ENCODE measurements at places on chromosomes 6 and 20.

- no peak for DNase-seq
These were observed 20.9 kb upstream of the ILRUN start for GRCh38 chr6:34717466-34717865.

DNA sequence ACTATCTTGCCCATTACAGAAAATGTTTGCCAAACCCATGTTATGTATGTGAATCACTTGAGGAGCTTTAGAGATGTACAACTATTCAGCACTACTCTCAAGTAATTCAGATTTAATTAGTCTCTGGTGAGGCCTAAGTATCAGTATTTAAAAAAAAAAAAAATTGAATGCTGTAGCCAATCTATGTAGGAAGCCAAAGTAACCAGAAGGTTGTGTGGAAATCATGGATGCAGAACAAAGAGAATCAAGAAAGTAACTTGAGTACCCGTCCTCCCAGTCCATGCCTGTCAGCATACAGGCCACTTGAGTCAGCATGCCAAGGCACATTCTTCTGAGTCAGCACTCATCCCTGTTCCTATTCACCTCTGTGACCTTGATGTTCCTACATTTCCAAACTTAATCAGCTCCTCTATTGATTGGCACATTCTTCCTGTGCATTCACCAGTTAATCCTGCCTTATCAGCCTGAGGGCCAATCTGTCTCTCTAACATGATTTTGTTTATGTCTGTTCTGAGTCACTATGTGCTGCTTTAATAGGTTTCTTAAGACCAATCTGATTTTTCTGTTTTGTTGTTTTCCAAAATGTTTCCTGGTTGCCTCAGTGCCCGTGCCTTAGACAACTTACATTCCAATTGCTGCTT, 165.6 kb downstream of the KCNQ5 start:
- no peak for DNase-seq

GRCh38 chr6:112332274-112332673, 14.9 kb upstream of the RFPL4B start:
- DNase-seq, result no peak

GRCh38 chr20:38751360-38751976, 3.2 kb downstream of the ACTR5 start:
- no peak for DNase-seq

DNA sequence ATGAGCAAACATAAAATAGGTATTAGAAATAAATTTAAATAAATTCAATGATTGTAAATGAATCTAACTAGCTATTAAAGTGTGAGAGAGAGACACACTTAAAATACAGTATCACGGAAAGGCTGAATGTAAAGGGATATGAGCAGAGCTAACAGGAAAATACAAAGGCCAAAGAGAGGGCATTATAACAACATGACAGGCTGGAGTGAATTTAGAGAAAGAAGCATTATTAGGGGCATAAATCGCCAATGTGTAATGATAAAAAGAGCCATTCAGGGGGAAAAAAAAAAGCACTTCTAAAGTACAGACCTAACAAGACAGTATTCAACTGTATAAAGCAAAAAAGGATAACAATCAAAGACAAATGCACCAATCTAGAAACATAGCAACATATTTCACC, 28.1 kb downstream of the DACT2 start:
- DNase-seq, result no peak

DNA sequence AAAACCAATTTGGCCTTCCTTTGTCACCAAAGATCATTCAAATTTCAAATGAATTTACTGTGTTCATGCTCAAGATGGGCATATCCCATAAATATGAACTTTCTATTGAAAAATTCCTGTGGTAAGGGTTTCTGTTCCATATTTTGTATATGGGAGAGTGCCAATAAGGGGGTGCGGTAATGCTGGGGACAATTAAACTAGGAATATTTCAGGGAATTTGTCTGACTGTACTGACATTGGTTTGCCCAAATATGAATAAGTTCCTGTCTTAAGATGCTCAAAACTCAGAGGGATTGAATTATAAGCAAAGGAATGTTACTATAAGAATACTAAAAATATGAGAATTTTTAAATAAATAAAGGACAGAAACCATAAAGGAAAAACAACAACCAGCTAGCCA, 553.0 kb upstream of the MARCKS start:
- DNase-seq, result no peak

DNA sequence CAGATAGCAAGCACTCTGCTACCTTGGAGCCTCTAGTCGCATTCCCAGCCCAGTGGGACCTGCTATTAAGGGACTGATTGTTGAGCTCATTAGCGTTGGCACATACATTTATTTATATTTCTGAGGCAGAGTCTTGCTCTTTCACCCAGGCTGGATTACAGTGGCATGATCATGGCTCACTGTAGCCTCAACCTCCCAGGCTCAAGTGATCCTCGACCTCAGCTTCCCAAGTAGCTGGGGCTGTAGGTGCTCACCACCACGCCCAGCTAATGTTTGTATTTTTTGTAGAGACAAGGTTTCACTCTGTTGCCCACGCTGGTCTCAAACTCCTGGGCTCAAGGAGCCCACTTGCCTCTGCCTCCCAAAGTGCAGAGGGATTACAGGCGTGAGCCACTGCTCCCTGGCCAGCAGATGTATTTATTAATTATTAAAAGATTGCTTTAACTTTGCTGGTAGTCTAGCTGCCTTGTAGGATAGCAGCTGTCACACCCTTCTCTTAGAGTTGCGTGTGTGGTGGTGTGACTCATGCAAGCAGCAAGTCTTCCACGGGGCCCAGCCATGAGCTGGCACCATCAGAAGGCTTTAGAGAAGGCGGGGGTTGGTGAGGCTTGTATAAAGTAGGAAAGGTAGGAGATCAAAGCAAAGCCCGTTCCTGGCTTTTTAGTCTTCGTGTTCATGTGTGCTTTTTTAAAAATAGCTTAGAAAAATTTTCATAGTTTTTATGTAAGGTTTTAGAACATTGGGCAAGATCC, 16.5 kb downstream of the ACTR5 start:
- DNase-seq, result no peak

DNA sequence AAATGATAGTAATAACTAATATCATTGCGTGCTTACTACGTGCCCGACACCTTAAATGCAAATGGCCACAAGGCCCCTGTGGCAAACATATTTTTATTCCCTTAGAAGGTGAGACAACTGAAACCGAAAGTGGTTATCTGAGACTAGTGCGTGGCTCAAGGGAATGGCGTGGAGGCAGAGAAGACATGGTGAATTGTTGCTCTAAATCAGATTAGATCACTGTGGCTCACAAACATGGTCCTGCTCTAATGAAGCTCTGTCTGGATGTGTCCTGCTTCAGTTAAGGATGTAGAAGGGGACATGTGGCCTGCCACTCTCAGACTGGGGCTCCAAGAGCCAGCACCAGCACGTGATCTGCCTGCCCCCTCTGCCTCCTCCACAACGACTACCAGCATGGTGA, 124.2 kb upstream of the GMDS start:
- no peak for DNase-seq

DNA sequence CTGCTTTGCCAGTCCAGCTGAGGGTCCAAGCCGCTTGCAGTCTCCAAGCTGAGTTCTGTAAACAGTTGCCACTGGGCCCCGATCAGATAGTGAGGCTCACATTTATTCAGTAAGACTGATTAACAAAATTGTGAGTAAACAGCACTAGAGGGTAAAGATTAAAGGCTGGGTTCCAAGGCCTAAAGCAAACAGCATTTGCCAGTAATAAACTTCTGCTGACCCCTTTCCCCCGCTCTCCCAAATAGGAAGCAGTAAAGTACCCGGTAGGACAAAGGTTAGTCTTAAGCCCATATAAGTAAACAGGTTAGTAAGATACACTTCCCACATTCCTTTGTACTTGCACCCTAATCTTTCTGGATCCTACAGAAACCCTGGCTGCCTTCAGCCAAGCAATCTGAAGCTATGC, 181.8 kb downstream of the MEI4 start:
- DNase-seq, result no peak

GRCh38 chr6:98657764-98658163, 176.6 kb upstream of the POU3F2 start:
- DNase-seq, result no peak

DNA sequence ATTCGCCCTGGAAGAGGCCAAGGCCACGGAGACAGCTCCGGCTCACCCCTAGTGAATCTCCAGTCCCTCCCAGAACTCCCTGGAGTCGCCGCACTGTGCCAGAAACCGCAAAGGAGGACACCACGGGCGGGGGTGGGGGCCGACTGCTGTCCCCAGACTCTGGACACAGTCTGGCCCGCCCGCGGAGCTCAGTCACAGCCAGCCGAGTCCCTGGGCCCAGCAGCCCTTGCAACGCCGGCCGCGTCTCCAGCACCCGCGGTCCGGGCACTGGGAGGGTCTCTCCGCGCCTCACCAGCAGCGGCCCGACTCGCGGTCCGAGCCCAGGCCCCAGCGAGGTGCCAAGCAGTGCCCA, 518 bp downstream of the PEX6 start:
- DNase-seq, result no peak

- DNase-seq, result no peak
These were observed 49.8 kb downstream of the HNF4A start for GRCh38 chr20:44405257-44405656.

DNA sequence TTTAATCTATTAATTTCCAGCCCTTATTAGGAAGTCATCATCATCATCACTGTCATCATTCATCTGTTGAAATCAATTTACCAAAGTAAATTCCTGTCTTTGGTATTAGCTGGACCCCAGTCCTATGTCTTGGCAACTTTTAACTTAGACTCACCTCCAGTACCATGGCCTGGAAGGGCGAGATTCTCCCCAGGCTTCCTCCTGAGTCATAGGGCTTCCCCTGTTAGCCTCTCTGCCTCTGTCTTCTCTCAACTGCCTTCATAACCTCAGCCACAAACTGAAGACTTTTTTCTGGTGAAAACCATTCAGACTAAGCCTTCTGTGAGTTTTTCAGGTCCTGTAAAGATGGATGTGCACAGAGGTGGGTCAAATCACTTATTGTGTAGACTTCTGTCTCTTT, 95.0 kb downstream of the NKAIN2 start:
- DNase-seq, result no peak

- DNase-seq, result no peak
These were observed 168.5 kb upstream of the ATXN1 start for GRCh38 chr6:16929809-16930208.

- no peak for DNase-seq
These were observed 662.8 kb downstream of the TBC1D32 start for GRCh38 chr6:120671519-120671918.

GRCh38 chr6:150723857-150724256, 124.2 kb downstream of the PLEKHG1 start:
- no peak for DNase-seq

DNA sequence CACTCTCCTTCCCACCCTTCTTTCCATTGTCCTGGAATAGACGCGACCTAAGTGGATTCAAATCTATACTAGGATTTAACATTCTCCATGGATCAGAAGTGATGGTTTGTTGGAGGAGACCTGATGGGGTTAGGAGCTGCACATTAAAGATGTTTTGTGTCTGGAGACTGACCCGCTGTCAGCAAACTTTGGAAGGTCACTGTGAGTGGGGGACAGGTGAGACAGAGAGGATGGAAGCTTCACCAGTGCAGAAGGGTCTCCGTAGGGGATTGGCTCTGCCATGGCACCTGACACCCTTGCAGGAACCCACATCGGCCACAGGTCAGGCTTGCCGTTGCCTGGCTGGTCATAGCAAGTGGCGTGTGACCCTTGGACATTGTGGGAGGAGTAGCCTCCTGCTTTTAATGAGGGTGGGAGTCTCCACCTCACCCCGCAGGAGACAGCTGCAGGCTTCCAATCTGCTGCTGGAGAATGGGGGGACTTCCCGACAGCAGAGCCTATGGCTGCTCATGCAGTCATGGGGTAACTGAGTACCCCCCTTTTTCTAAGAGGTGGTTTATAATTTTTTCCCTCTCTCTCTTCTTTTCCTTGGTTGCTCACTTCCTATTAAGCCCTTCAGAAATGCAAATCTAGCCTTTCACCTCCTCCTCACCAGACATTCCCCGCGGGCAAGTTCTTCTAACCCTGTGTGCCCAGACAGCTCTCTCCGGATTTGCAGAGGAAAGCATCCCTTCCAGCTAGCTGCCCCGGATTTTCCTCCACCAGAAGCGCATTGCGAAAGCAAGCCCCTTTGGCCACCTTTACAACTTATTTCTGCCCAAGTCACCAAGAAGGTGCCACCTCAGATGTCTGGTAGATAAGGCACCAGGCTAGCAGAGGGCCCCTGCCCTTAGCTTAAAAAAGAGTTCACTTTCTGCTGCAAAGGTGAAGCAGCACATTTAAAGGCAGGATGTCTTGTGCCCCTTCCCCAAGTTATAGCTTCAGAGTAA, 53.5 kb downstream of the DACT2 start:
- DNase-seq, result no peak

DNA sequence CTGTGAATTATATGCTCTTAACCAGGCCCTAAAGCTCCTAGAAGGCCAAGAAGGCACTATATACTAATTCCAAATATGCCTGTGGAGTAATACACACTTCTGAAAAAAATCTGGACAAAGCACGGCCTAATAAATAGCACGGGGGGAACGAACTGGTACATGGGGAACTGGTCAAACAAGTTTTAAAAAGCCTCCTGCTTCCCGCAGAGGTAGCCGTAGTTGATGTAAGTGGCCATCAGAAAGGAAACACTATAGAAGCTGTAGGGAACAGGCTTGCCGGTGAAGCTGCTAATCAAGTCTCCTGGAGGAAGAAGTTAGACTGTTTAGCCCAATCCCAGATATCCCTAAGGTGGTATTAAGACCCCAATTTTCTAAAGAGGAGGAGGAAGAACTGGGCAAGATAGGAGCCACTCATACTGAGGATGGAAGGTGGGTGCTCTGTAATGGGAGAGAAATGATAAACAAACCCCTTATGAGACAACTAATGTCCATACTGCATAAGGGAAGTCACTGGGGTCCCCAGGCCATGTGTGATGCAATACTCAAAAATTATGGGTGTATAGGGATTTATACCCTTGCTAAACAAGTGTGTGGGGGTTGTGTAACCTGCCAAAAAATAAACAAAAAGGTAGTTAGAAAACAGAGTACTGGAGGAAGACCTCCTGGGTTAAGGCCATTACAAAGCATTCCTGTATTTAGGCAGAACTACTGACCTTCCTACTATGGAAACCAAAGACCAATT, 27.1 kb upstream of the ZNF318 start:
- DNase-seq, result no peak

- DNase-seq, result no peak
These were observed 81.1 kb upstream of the PRDM1 start for GRCh38 chr6:106005013-106005412.

- no peak for DNase-seq
These were observed 191.2 kb downstream of the ZNF217 start for GRCh38 chr20:53402233-53403005.

Data from stimulated activated CD4-positive, alpha-beta T cell treated with anti-CD3 and anti-CD28 coated beads, Interleukin-15, amount 100 ng/mL, for 1 hour (primary cell).